ENCODE measurements at places on chromosomes 3 and 15.

DNA sequence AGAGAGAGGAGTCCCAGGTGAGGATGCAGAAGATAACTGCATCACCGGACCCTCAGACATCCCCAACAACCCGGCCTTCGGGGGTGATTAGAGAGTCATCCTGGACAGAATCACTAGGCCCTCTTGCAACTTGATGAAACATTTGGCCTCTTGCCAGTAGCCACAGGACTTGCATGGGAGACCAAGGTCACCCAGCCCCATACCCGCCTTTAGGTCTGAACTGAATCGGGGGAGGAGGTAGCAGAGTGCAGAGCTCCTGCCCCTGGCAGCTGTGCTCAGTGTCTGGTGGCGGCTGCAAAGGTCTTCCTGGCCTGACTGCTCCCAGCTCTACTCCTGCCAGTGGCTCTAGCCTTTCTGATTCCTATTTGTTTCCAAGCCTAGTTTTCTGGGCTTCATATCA lies 12.4 kb downstream of the PIF1 start:
- DNase-seq = no peak

DNA sequence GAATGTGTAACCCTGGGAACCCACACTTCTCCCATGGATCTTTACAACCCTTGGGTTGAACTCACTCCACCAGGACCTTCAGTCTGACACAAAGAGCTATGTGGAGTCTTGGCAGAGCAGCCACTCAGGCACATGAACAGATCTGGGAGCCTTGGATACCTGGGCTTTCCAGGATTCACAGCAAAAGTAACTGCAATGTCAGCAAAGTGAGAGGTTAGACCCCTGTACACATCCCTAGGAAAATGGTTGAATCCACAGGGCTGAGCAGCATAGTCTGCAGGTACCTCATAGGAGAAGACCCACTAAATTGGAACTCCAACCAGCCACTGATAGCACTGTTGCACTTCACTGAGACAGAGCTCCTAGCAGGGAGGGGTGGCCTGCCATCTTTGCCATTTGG lies 59.6 kb downstream of the ILDR1 start:
- no peak for DNase-seq

GRCh38 chr3:65182682-65183081 lies 494.9 kb upstream of the ADAMTS9 start:
- no peak for DNase-seq

GRCh38 chr3:178971614-178972013 lies 100.0 kb downstream of the ZMAT3 start:
- DNase-seq = no peak

DNA sequence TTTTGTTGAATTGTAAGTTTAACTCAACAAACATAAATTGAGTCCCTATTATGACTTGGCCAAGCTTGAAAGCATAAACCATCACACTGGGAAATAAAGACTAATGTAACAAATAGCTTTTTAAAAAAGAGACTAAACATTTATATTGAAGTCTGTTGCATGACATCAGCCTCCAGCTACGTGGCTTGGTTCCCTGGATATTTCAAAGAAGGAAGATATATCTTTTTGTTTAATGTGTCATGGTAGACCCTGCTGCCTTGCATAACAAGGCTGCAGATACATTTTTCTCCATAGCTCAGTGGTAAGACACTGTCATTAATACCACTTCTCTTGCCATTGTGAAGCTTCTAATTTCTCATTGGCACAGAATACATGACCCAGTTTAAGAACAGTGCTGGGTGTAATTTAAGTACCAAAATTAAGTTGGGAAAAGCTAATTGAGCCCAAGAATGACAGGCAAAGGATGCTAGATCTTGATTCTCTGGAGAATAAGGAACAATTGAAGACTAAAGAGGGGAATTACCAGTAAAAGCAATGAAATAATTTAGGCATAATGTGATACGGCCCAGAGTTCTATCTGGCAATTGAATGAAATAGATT lies 14.0 kb downstream of the RCN2 start:
- no peak for DNase-seq

GRCh38 chr3:12969486-12969885 lies 103.7 kb downstream of the IQSEC1 start:
- DNase-seq = no peak

GRCh38 chr3:13556207-13556606 lies 7.3 kb downstream of the FBLN2 start:
- DNase-seq = no peak

DNA sequence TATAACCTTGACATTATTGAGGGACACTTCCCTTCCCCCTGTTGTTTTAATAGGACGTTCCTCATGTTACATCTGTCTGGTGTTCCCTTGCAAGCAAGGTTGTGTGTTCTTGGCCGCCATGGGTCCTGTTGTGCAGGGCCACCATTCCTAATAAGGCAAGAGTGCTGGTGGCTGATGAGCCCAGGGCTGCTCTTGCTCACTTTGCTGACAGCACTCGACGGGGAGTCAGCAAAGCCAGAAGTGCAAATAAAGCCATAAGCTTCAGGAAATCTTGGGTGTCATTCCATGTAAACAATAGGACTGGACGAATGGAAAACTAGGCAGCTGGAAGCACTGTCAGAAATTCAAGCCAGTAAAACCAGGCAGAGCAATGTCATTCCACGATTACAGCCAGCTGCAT lies 75.8 kb downstream of the SQOR start:
- no peak for DNase-seq

DNA sequence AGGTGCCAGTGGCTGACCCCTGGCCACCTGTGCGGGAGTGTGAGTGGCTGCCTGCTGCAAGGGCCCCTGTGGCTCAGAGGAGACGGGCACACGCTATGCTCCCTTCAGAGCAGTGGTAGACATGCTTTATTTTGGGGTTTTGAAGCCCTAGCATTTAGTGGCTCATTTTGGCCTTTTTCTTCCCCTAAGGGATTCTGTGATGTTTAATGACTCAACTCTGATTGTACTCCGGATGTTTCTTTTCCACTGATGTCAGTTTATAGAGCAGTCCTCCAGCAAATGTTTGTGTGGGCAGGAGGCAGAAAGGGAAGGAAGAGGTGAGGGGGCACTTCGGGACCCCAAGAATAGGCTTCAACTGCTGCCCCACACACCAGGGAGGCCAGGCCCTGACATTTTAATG lies 288.9 kb upstream of the C2CD4B start:
- no peak for DNase-seq

GRCh38 chr3:79178471-79179180 lies 589.2 kb downstream of the ROBO1 start:
- no peak for DNase-seq

- no peak for DNase-seq
Measured at GRCh38 chr15:49900006-49900902, 218.8 kb downstream of the ATP8B4 start.

GRCh38 chr3:38989917-38990510 lies 61.7 kb downstream of the SCN11A start:
- no peak for DNase-seq

DNA sequence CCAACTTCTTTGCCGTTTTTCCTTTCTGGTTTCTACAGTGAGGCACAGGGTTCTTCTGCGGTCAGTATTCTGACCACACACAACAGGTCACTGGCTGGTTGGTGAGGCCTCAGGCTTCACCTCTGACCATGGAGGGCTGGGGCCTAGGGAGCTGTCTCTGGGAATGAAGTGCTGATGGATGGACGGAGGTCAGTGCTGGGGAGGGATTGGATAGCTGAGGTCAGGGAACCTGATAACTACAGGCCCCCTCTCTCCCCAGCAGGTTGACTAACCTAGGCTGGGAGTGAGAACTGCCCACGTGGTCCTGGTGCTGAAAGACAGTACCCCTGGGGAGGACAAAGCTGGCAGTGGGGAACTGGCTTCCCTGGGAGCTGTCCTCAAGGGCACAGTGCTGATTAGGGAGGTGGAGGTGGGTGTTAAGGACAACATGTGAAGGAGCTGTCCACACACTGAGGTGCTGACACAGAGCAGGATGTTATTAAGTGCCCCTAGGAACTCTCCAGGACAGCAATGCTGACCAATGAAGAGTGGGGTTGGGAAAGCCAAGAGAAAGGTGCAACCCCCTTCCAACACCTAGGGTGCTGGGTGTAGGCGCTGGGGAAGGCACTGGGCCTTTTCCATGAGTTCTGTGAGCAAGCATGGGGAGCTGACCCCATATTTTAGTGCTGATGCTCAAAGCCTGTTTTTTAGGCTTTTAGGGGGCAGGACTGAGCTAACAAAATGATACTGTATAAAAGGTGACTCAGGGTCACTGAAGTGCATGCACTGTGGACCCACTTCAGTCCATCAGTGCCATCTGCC lies 45.2 kb downstream of the ATP2B2 start:
- DNase-seq = no peak

DNA sequence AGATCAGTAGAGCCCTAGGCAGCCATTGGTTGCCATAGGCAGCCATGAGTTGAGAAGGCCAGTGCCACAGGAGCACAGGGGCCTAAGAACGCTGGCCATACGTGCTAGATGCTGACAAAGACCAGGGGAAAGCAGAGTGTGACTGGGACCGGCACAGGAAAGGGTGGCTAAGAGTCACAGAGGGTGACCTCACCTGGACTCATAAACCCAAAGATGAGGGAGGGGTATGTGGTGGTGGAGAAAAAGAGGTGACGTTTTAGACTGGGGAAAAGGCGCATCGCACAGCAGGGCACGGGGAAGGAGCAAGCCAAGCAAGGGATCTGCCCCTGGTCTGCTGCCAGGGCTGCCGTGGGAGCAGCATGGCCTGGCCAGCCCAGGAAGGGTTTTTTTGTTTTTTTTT lies 122.5 kb downstream of the VGLL4 start:
- no peak for DNase-seq

DNA sequence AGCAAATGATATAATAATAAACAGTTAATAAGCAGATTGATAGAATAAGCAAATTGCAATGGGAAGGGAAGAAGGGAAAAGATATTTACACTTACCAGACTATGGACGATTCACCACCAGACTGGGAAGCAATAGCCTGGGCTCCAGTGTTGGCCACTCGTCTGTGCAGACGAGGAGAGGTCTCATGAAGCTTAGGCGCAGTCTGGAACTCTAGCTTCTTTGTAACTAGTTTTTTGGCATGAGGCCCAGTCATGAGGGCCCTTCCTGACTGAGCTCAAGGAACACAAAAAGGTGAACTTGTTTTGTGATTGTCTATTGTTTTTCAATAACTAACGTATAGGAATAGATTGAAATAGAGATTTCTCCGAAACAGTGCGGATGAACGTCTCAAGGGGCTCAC lies 63.3 kb upstream of the GATM start:
- no peak for DNase-seq

GRCh38 chr15:92277776-92278175 lies 115.9 kb upstream of the ST8SIA2 start:
- DNase-seq = no peak
